SHP77 (cell line): ENCODE measurements at places on chromosomes 12 and 14.

DNA sequence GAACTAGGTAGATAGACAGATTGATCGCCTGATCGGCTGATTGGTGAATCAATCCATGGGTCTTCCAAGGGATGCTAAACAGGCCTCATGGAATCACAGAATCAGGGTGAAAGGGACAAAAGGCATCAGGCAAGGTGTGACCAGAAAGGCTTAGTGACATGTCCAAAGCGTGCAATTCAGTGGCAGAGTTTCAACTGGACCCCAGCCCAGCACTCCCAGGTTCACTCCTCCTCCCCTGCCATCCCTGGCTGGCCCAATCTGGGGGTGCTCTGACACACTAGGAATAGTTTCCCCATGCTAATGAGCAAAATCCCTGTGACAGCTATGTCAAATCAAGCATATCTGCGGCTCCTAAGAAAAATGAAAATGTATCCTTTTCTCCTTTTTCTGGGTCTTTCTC lies 50.4 kb downstream of the NINJ2 start:
- no peak for DNase-seq

DNA sequence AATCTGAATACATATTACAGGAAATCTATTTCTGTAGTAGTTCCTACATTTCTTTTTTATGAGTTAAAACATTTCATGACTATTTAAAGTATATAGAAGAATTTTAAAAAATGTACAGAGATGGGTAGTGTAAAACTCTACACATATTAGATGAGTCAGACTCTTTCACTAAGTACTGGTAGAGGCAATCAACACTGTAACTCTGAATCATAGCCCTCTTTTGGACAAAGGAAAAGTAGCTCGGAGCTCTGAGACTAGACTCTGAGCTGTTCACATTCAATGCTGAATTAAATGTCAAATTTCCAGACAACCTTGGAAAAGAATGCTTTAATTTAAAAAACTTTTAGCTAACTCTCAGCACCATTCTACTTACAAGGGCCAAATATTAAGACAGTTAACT lies 3.4 kb downstream of the PTCSC3 start:
- no peak for DNase-seq

- no peak for DNase-seq
These were observed 5.7 kb downstream of the TMEM179 start for GRCh38 chr14:104598910-104599273.

- DNase-seq, result no peak
These were observed 213.7 kb downstream of the GXYLT1 start for GRCh38 chr12:41930866-41931437.

GRCh38 chr12:116542345-116542956 lies 16.7 kb upstream of the MAP1LC3B2 start:
- DNase-seq, result no peak

DNA sequence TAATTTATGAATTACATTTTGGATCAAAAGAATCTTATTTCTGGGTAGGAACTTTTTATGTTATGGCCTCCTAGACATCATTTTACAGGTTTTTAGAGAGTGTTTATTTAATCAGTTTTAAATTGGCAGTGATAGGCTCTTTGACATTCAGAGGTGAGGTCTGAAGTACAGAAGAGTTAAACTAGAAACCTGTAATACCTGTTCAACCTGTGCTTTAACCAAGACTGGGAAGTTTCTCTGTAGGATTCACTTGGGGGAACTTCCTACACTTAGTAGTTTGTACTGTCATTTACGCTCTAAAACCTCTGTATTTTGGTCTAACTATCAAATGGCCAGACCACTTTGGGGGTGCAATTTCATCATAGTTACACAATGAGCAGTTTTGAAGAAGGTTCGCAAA lies 35.9 kb downstream of the PLEKHA5 start:
- no peak for DNase-seq

DNA sequence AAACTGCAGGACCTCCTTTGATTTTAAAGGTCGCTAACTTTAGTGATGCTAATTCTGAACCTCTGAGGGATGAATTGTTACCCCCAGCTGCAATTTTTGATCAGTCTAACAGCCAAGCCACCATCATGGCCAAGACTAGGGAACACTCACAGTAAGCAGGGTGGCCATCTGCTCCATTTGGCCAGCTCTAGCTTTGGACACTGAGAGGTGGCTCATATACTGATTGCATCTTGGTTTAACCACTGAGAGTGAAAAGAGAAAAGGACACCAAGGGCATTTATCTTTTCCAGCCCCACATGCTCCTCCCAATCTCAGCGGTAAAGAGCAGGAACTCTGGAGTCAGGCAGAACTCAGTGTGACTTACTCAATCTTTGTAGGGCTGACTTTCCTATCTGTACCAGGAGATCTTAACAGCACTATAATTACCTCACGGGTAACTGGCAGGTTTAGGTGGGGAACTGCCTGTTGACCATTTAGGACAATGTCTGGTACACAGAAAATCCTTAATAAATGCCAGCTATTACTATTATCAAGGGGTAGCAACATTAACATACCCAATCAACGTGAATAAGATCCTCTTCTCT lies 6.2 kb downstream of the LPCAT3 start:
- DNase-seq, result no peak

DNA sequence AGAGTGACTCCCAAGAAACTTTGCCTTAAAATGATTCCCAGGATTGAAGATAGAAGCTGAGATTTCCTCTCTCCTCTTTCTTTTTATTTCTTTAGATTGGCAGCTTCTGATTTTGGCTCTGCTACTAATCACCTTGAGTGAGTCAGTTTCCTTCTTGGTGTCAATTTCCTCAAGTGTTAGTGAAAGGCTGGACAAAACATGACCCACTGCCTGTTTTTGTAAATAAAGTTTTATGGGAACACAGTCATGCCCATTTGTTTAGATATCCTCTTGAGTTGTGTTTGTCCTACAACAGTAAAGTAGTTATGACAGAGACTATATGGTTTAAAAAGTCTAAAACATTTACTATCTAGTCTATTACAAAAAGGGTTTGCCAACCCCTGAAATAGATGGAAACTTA lies 227.2 kb upstream of the TBX3 start:
- DNase-seq, result no peak

- DNase-seq, result no peak
These were observed 88.7 kb downstream of the NTN4 start for GRCh38 chr12:95701722-95702418.

- DNase-seq, result no peak
These were observed 334.4 kb downstream of the KCNH5 start for GRCh38 chr14:62710811-62711210.

DNA sequence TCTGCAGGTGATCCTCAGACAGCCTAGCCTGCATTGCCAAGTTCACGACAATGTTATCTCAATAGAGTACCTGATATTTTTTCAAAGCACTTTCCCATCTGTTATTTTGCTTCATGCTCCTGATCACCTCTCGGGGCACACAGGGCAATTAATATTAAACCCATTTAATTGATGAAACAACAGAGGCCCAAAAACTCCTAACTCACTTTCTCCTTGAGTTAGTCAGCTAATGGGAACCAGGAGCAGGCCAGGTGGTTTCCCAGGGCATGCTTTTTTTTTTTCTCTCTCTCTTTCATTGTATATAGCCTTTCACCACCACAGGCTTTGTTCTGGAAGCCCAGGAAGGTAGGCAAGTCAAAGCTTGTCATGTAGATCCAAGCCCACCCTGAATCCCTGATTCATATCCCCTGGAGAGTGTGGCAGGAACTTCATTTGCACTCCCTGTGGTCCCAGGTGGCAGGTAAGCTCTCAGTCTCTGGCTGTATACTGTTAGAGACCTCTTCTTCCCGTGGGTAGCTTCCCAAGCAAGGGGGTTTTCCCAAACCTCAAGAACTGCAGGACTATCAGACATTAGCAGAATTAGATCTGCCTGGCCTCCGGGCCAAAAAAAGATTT lies 41.6 kb upstream of the MAP1LC3B2 start:
- no peak for DNase-seq

GRCh38 chr12:70842136-70842535 lies 78.4 kb downstream of the PTPRR start:
- no peak for DNase-seq

DNA sequence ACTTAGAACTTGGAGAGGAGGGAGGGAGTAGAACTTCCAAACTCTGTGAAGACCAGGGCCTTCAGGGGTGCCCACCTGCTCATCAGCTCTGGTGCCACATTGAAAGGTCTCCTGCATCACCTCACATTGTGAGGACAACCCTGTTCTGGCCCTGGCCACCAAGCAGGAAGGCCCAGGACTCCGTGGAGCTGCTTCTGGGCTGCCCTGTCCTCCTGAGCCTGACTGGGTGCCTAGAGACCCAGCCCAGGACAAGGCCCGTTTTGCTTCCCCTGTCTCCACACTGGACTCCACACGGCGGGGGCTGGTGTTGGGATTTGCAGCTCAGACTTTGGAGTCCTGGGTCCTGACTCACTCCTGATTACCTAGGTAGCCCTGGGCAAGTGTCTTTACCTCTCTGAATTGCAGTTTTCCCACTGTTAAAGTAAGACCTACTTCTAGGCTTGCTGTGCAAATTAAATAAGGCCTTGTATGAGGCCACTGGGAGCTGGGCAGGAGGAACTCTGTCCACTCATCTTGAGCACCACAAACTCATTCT lies 12.5 kb upstream of the KRT82 start:
- no peak for DNase-seq

DNA sequence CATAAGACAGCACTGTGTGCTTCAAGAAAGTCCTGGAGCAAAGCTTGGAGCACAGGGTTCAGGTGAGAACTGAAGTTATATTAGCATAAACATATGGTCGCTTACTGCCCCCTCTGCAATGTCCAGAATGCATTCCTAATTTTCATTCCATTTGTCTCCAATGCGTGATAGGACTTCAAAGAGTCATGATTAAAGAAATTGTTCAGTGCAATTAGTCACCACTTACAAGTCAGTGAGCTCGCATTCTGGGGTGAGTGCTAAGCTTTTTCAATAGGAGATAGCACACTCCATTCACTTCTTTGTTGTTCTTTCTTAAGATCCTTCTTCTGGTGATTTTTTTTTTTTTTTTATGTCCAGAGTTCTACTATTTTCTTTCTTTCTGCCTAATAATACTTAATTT lies 398.4 kb downstream of the SYT1 start:
- no peak for DNase-seq

DNA sequence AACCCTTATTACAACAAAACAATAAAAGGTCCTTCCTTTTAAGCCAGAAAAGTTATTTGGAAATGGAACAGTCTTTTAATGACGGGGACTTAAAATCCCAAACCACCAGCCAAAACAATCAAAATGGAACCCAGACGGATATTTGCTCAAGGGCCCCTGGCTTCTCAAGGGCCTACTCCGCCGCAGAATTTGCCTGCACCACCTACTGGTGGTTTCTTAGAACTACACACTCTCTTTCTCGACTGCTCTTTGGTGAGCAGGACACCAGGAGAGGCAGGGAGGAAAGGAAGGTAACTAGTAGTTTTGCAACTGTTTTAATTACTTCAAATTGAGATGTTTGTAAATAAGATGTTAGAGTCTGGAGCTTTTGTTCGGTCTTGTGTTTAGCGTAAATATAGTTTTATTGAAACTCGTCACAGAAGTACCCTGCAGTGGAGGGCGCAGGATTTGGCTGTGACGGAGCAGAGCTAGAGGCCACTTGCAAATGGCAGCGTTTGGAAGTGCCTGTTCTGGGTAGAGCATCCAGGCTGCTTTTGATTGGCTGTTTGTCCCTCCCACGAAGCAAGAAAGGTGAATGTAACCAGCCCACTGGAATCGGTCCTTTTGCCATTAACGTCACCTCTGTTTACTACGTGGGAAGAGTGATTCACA lies 238.5 kb downstream of the CACNA1C start:
- no peak for DNase-seq

DNA sequence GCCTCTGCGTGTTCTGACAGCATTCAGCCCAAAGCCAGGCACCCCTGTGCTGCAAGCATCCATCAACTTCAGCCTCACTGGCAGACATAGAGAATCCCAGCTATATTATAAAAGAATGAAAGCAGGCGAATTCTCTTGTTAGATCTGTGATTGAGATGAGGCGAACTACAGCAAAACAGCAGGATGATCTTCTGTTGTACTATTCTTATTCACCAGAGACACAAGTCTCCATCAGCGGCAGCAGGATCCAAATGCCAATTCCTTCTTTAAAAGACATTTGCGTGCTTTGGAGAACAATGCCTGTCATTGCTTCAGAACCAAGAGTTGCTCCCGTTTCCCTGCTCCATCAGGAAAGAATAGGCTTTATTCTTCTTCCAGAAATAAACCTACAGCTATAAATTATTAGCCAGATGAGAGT lies 188.9 kb downstream of the SLC41A2 start:
- no peak for DNase-seq

- no peak for DNase-seq
These were observed 20.5 kb downstream of the TTC7B start for GRCh38 chr14:90795744-90796143.

- no peak for DNase-seq
These were observed 44.7 kb downstream of the RIMKLB start for GRCh38 chr12:8742501-8742900.

GRCh38 chr14:98028162-98028561 lies 1231.0 kb downstream of the VRK1 start:
- no peak for DNase-seq

DNA sequence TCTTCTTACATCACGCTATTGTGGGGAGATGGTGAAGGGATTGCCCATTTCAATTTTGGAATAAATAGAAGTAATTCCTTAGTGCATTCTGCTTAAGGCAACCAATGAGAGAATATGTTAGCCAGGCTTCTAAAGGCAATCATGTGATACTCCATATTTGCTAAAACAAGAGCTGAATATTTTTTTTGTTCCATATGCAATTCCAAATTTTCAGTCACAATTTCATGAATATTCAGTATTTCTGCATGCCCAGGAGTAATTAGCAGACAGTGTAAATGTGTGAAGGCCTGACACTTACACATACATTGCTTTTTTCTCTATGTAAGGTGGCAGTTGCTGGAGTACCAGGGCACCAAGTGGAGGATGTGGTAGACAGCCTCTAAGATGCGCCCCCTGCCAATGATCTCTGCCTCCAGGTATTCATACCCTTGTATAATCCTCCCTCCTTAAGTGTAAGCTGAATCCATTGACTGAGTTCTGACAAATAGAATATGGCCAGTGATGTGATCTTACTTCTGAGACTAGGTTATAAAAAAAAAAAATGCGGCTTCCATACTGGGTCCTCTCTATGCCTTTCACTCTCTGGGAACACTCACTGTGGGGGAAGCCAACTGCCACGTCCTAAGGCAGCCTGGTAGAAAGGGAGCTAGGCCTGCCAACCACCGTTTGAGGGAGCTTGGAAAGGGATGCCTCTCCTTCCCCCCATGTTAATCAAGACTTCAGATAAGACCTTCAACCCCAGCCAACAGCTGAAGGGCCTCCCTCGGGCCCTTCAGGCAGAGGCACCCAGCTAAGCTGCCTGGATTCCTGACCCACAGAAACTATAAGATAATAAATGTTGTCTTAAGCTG lies 62.7 kb upstream of the PTGR2 start:
- no peak for DNase-seq

DNA sequence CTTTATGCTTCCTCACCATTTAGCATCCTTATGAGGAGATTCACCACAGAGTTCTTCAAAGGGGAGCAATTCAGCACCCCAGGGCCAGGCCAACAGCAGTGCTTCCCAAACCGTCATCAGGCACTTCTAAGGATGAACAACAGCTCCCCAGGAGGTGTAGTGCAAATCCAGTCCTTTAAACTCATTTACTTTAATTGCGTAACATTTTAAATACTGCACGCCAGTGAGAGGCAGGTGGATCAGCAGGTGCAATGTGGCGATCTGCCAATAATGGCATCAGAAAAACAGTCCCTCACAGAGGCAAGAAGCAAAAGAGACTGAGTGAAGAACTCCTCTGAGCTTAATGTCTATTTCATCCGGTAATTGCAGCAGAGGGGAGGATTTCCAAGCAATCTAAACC lies 770.9 kb upstream of the FOXG1 start:
- DNase-seq, result peak; percentile 92

- no peak for DNase-seq
These were observed 12.5 kb downstream of the GNS start for GRCh38 chr12:64746663-64747062.
